ENCODE measurements at places on chromosomes 12 and 14.

- no peak for DNase-seq
Measured at GRCh38 chr14:54652605-54653052, 85.7 kb downstream of the SAMD4A start.

DNA sequence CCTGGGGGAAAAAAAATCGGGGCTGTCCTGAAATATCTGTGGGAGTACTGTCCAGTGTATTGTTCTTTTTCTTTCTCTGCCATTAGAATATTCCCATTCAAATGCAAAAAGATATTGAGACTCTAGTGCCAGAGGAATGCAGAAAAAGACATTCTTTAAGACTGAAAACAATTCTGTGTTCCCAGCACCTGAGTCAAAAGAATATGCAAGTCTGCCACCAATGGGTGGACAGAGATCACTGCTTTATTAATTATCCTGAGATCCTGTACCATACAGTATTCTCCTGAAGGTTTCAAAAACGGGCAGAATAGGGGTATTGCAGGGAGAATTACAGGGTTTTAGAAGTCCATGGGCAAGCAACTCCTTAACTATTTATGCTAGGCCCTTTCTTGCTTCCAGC is 361.8 kb downstream of the C12orf50 start:
- DNase-seq, result no peak

GRCh38 chr12:128801879-128802391 is 21.8 kb downstream of the SLC15A4 start:
- no peak for DNase-seq

DNA sequence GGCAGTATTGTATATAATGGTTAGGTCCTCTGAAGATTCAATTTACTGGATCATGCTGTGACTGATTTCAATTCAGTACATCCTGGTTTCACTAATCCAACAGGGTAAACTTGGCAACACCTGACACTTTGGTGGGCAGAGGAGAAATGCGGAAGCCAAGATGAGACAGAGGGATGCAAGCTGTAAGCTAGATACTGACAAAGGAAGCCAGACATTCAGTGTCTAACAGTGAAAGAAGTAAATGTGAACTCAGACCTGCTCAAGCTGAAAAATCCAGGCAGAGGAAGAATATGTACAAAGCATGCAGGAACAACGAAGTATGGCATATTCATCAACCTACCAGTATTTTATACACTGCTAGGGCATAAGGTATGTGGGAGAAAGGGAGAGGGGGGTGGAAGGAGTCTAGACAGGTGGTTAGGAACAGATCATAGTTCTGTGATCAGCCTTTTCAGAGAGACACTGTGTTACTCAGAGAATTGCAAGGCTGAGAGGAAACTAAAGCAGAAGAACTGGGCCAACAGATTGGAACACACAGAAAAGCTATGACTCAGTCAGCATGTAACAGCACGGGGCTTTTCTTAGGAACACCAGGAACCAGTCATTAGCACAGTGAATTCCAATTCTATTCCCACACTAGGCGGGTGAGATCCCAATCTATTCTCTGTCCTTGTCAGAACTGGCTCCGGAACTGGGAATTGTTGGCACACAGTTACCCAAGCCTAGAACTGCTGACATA is 40.3 kb downstream of the NELL2 start:
- DNase-seq, result no peak

DNA sequence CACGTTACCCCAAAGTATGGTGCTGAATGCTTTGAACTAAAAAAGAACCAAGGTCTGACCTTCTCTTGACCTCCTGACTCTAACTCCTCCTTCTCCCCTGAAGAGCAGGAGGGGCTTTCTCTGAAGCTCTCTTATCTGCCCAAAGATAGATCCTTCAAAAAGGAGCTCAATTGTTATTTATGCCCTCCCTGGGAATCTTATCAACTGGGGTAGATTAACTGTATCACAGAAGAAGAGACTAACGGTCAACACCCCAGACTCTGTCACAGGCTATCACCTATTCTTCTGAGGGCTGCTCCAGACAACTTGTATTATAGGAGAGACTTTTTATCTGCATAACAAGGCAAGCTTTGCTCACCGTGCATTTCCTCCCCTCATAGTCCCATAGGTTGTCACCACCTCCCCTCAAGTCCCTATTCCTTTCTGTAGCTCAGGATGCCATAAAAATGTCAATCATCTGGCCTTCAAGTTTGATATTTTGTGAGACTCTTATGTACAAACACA is 86.6 kb downstream of the PAPLN start:
- no peak for DNase-seq

DNA sequence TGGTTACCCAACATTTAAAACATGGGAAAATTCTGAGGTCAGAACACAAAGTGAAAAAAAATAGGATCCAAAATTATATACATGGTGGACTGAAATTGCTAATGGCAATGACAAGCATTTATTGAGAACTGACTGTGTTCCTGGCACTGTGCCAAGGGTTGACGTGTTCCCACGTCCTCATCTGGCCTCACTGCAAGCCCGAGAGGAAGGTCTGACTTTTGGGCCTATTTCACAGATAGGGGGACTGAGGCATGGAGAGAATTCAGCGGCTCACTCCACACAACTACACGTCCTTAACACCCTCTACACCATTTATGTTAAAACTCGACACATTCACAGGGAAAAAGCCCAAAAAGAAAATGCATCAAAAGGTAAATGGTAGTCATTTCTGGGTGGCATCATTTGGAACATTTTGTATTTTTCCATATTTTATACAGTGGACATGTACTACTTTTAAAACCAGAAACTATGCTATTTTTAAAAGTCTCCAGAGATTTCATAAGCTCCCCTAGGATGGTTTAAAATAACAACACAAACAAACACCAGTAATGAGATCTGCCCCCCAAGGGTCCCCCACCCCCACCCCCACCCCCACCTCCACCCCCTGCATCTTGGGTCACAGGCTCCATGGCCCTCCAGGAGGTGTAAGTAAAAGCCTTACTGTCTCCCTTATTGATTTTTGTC is 27.7 kb downstream of the CLMN start:
- no peak for DNase-seq

DNA sequence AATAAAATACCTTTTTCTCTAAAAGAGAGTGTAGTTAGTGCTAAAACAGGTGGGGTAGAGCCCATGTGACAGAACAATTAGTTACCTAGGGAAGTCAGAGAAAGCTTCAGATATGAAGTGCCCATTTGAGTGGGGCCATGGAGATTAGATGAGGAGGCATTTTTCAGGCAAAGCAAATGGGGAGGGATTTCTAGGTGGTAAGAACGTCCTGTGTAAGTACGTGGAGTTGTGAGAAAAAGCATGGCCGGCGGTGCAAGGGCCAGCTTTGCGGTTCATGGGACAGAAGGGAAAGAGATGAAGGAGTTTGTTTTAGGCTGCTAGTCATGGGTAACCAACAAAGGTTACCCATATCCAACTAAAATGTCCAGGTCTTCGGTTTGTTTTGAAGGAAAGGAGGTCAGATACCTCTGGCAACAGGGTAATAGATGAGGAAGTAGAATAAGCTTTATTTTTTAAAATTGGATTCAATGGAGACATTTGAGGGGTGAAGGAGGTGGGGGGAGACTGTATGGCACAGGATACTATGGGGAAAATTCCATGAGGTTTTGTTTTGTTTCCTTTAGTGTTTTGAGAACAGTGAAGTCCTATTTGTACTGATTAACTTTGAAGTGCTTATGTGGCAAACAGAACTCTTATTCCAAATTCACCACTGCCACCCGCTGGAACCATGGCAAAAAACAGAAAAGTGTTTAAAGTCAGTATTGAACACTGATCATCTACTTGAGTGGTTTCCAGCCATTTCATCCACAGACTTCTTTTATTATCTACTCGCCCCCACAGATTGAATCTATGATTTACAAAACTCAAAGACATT is 10.0 kb upstream of the SNRPF start:
- no peak for DNase-seq

- no peak for DNase-seq
Measured at GRCh38 chr14:96635850-96636249, 133.7 kb downstream of the PAPOLA start.

- DNase-seq, result no peak
Measured at GRCh38 chr14:82855912-82856391, 1322.3 kb upstream of the SEL1L start.

GRCh38 chr12:57476162-57476992 is 3.3 kb downstream of the ARHGAP9 start:
- DNase-seq, result peak; percentile 73

DNA sequence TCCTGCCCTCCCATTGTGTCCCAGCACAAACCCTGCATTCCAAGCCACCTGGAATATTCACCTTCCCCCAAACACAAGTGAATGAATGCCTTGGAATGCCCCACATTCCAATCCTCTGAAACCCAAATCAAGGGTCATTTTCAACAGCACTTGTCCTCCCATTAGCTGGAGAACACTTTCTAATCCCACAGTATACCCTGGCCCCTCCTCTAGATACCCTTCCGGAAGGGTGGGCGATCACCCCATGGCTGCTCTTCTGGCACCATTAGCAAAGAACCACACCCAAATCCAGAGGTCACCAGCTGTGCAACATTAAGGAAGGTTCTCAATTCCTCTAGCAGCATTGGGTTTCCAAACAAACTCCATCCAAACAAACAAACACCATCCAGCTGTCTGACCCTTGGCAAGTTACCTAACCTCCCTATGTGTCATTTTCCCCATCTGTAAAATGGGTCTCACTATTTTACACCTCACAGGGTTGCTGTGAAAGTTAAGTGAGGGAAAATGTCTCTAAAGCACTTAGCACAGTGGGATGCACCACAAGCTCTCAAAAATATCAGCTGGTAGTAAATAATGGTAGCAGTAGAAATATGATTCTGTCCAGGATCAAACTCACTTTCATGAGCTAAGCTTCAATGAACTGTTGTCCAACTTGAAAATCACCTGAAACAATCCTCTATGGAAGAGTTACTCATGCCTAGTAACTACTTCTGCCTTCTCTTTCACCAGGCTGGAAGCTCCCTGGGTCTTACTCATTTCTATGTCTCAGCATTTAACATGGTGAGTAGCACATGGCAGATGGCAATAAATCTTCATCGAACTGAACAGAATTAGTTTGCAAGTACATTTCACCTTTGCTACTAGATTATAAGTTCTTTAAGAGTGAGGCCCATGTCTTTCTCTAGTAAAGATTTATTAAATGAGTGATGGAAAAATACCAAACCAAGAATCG is 5.3 kb downstream of the NUAK1 start:
- DNase-seq, result no peak

- no peak for DNase-seq
Measured at GRCh38 chr14:52711666-52712065, 4.7 kb downstream of the PSMC6 start.

- no peak for DNase-seq
Measured at GRCh38 chr14:53285821-53286220, 132.7 kb upstream of the DDHD1 start.

DNA sequence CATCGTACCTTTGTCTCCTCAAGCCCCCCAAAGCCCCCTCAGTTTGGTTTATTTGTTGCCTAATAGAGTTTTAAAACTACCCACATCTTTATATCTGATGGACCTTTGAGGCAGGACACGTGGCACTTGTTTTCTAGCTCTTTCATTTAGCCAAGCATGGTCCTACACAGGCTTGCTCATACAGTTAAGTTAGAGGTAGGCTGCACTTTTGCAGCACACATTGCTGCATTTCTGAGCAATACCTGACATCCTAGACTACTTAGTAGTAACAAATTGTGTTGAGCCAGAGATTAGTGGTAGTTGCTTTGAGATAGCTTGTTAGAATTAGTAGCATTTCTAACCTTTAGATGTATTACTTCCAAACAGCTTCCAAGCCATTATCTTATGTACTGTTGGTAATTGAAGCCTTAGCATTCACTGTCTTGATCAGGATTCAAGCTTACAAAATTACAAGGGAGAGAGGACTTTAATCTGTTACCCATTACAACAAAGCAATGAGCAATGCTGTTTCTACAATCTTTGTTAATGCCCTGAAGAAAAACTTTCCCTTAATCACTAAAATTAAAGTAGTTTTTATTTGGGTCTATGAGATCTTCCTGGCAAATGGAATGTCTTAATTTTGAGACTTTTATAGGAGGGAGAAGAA is 96.6 kb downstream of the WNK1 start:
- no peak for DNase-seq

GRCh38 chr12:46579474-46579873 is 206.9 kb upstream of the SLC38A2 start:
- DNase-seq, result no peak

- DNase-seq, result no peak
Measured at GRCh38 chr12:106145539-106146447, 7.0 kb upstream of the NUAK1 start.

GRCh38 chr12:125065919-125066570 is 810 bp downstream of the AACS start:
- DNase-seq, result no peak

DNA sequence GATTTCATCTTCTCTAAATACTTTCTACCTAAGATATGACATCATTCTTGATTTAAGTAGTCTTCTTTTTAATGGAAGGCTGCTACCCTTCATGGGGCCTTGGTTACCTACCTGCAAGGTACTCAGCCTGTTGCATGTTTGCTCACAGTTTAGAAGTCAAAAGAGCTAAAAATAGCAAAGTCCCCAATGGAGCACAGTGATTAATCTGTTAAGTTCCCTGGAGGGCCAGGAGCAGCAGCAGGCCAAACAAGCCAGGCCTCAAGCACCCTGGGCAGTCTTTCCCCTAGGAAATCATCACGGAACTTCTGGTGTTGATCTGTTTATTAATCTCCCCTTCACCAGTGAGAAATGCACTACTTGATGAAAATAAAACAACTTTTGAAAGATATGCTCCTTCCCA is 24.0 kb upstream of the SLC8A3 start:
- no peak for DNase-seq

DNA sequence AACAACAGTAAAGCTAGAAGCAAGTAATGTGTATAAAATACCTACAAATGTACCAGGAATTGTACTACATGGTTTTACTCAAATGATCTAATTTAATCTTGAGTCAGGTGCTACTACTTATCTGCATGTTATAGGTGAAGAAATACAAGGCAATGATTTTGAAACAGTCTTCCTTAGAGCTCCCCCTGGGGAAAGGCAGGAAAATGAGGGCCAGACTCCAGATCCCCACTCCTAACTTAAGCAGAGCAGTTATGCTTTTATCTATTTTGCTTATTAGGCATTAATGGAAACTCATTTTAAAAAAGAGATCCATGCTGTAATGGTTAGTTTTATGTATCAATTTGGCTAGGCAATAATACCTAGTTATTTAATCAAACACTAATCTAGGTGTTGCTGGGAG is 109.3 kb upstream of the CPSF6 start:
- no peak for DNase-seq

GRCh38 chr14:26996246-26996645 is 398.4 kb upstream of the NOVA1 start:
- DNase-seq, result no peak

- DNase-seq, result no peak
Measured at GRCh38 chr14:58749066-58749669, 111.4 kb downstream of the DACT1 start.

- DNase-seq, result no peak
Measured at GRCh38 chr12:115835445-115835844, 442.0 kb downstream of the MED13L start.

Measured in activated CD4-positive, alpha-beta T cell treated with anti-CD3 and anti-CD28 coated beads, Interleukin-2, amount 50 U/mL, for 1 hour (primary cell).